ENCODE measurements at places on chromosomes 2 and 18.

DNA sequence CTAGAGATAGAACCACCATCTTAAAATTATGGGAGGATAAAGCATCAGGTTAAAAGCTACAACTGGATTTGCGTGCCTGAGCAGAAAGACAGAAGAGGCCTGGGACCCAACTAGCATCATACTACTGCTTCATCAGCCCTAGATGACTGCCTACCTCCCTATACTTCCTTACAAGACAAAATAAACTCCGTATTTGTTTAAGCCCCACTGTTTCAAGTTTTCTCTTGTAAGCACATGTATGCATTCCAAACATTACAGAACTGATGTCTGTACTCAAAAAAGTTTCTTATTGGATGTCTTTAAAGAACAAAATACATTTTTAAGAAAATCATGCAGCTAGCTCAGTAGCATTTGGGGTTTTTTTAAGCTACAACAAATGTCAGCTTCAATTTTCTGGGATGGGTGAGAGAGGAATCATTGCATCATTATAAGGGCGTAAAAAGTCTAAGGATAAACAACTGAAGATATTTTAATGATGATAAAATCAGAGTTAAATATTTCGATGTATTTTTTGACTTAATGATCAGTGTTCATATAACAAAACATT lies 213.1 kb downstream of the EXOC6B start:
- no peak for DNase-seq

DNA sequence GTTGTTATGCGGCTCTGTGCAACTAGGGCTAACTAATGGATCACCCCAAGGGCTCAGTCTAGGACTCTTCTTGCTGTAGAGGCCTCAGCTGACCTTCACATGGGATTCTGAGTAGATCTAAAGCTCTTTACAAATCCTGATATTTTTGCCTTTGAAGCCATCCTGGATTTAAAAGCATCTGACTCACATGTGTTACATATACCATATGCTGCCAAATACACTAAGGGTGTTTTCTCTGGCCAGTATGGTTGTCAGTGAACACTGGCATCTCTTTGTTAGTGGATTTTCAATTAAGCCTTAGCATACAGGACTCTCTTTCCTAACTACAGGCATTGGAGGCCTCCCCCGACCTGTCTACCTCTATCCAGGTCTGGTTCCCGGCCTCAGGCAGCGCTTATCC lies 992.8 kb upstream of the FANCL start:
- no peak for DNase-seq

GRCh38 chr18:54717673-54718407 lies 110.4 kb upstream of the RAB27B start:
- no peak for DNase-seq

GRCh38 chr18:45839414-45840395 lies 14.2 kb downstream of the SIGLEC15 start:
- DNase-seq, result no peak

DNA sequence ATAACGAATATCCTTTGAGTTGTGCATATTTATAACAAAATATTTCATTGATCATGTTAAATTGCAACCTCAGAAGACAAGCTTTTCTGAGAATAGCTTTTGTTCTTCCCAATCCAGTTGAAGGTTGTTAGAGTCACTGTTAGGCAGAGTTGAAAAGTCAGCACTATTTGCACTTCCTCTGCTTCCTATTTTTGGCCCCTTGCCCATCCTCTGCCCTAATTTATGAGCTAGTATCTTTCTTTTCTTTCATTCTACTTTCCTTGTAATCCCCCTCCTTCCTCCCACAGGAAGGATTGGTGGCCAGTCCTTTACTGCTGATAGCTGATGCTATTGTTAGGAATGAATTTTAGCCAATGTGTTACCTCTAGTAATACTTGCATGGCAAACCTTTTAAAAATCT lies 4.9 kb downstream of the RALB start:
- DNase-seq, result no peak

- DNase-seq, result no peak
These were observed 13.7 kb downstream of the NGEF start for GRCh38 chr2:232999354-232999753.

- no peak for DNase-seq
These were observed 427.1 kb downstream of the RND3 start for GRCh38 chr2:150060341-150060740.

DNA sequence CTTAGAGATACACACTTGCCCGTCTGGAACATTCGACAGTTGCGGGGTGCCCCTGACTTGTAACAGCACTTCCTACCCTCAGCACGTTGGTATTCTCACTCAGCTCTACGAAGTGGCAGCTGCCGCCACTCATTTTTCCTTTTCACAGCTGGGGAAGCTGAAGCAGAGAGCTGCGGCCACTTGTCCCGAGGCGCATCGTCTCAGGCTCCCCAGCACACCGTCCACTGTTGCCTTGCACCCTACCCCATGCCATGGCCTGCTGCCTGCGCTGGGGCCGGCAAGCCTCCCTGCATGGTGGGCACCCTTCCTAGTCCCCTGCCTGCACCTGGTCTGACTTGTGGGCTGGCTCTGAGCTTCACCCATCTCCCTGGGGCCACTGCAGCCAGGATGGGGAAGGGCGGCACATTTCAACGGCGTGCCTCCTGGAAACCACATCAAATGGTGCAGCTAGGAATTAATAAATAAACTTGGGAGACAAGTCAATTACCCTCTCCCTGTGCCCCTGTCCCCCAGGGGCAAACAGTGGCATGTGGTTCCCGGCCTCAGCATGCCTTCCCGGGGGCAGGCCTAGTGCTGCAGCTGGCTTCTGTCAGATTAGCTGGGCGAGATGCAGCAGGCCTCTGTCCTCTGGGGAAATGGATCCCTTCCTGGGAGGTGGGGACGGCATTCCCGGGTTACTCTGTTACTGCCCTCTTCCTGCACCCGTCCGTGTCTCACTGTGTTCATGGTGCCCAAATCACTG lies 64.7 kb upstream of the HAAO start:
- no peak for DNase-seq

DNA sequence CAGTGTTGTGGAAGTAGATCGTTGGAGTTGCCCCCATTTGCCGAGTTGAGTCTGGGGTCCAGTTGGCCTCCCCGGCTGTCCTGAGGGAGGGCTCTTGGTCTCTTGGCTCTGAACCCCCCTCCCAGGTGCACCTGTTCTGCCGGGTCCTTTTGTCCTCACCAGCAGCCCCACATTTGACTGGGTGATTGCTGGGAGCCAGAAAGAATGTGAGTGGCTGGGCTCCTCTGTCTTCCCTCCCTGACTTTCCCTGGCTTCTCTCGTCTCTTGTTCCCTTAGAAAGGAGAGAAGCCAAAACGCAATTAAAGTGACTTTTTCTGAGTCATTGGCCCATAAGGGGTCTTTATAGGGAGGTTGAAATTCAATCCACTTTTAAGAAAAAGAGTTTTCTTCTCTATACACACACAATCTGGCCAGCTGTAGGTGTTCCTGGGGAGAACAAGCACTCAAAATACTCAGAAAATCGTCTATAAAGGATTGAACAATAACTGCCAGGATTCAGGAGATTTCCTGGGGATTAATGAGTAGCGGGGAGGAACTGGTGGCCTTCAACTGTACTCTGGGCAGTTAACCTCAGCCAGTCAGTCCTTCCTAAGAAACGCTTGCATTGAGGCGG lies 131.0 kb downstream of the TMEM182 start:
- no peak for DNase-seq

DNA sequence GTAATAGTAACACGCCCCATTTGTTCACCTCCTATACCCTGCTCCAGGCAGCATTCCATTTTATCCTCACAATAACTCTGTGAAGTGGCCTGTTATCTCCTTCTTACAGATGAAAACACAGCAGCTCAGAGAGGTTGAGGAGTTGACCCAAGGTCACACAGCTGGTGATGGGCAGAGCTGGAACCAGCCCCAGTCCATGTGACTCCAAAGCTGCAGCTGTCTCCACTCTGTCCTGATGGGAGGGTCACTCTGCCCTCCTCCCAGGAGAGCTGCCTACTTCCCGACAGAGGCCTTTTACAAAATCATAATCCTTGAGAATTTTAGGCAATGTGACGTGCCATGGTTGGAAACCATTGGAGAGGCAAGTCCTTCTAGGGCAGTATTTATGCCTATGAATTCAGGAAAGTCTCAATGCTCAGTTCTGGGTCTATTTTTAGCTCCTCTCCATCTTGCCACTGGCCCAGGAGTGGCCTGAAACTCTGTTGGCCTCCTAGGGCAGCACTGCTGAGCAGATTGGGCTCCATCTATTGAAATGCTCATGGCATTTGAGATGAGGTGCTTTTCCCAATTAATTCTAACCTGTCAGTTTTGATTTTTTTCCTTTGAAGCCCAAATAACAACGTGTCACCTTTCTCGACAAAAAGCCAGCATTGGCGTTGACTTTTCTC lies 162.0 kb upstream of the MSH6 start:
- no peak for DNase-seq

DNA sequence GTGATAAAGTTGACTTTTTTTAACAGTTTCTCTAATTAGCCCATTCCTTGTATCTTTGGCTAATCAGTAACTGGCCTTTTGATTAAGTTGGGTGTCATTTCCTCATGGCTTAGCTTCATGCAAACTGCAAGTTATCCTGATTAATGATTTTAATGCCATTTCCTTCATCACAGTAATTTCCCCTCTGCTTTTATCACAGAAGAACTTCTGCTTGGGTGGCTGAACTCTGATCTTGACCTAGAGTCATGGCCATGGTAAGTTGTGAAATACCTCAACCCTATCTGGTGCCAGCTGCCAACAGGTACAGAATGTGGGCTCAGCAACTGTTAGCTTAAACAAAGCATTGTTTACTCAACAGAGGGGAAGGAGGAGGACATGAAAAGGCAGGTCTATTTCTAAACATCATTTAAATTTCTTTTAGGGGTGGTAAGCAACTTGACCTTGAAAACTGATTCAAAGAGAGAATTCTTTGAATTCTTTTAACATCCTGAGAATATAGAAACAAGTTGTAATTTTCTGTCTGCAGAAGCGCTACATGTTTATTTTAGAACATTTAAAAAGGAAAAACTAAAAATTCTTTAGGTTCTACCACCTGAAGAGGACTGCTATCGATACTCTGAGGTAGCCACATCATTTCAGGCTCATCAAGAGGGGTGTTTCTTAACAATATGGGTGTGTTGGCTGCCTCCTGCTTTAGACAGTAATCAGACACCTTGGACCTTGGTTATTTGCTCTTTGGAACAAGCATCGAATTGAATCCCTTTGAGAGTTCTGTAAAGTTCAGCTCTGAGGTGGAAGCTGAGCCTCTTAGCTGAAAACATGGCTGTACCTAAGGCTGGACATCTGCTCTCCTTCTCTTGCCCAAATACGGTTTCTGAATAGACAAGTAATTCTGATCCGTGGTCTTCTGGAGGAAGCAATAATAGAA lies 39.7 kb downstream of the ANXA4 start:
- no peak for DNase-seq

GRCh38 chr2:119523383-119523951 lies 816 bp downstream of the SCTR start:
- no peak for DNase-seq

Measured in NCI-H1436 (cell line).